ENCODE measurements at places on chromosomes 6 and 20.

DNA sequence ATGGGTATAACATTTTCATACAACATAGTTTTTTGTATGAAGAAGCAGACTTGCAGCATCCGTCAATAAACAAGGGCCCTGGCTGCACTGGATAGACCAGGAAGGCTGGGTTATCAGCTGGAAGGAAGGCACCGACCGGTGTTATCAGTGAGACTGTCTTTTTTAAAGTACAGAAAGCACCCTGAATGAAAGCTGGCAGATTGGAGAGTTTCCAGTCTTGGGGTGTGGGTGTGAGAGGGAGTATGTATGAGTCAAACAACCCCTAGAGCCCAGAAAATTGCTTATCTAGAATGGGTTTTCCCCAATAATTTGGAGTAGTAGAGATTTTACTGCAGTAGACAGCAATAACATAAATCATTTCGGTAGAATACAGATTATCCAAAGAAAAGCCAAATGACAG lies 42.4 kb downstream of the TXLNB start:
- DNase-seq: no peak

GRCh38 chr20:57660181-57660921 lies 40.1 kb upstream of the ZBP1 start:
- no peak for DNase-seq

DNA sequence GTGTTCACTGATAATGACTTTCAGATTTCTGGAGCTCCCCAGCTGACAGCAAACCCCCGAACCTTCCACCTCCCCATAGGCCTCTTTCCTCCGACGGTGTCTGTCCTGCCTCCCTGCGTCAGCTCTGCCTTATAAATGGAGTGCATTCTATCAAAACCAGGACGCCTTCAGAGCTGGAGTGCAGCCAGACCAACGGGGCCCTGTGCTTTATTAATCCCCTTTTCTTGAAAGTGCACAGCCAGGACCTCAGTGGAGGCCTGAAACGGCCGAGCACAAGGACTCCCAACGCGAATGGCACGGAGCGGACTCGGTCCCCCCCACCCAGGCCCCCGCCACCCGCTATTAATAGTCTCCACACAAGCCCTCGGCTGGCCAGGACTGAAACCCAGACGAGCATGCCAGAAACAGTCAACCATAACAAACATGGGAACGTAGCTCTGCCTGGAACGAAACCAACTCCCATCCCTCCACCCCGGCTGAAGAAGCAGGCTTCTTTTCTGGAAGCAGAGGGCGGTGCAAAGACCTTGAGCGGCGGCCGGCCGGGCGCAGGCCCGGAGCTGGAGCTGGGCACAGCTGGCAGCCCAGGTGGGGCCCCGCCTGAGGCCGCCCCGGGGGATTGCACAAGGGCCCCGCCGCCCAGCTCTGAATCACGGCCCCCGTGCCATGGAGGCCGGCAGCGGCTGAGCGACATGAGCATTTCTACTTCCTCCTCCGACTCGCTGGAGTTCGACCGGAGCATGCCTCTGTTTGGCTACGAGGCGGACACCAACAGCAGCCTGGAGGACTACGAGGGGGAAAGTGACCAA lies 42.3 kb upstream of the NAA20 start:
- no peak for DNase-seq

GRCh38 chr6:122665929-122666328 lies 55.7 kb downstream of the PKIB start:
- DNase-seq: no peak

GRCh38 chr6:27812078-27812804 lies 100.0 kb downstream of the OR2B2 start:
- DNase-seq: no peak

DNA sequence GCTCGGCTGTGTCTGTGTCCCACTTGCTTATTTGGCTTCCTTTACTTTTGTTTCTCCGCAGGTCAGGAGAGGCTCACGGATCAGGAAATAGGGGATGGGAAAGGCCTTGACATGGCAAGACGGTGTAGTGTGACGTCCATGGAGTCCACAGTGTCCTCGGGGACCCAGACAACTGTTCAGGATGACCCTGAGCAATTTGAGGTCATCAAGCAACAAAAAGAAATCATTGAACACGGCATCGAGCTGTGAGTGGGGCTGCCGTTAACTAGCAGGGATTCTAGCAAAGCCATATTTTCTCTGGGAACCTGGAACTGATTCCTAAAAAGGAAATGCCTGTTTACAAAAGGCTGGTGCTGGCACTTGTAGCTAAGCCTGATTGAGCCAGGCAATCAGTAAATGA lies 54.4 kb downstream of the ARFGEF2 start:
- no peak for DNase-seq

DNA sequence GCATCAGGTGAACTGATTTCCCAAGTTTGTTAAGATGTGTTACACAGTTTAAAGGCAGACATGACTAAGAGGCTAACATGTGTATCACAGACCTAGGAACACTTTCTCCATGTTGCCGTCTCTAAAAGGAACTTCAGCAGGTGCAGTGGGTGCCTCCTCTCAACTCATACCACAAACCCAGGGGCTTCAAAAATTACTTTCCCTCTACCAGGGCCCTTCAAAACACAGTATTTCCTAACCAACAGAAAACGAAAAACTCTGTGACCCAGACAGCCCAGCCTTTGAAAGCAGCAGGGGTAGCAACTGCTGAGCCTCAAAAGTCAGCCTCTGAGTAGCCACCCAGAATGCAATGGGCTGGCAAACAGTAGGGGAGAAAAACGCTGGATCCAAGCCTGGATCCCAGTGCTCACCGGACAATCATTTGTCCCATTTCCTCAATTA lies 28.5 kb downstream of the B4GALT5 start:
- DNase-seq: no peak

- no peak for DNase-seq
Observed at GRCh38 chr20:5489601-5490000, 172.8 kb upstream of the PROKR2 start.

- DNase-seq: no peak
Observed at GRCh38 chr6:151862461-151862860, 55.0 kb downstream of the ESR1 start.

DNA sequence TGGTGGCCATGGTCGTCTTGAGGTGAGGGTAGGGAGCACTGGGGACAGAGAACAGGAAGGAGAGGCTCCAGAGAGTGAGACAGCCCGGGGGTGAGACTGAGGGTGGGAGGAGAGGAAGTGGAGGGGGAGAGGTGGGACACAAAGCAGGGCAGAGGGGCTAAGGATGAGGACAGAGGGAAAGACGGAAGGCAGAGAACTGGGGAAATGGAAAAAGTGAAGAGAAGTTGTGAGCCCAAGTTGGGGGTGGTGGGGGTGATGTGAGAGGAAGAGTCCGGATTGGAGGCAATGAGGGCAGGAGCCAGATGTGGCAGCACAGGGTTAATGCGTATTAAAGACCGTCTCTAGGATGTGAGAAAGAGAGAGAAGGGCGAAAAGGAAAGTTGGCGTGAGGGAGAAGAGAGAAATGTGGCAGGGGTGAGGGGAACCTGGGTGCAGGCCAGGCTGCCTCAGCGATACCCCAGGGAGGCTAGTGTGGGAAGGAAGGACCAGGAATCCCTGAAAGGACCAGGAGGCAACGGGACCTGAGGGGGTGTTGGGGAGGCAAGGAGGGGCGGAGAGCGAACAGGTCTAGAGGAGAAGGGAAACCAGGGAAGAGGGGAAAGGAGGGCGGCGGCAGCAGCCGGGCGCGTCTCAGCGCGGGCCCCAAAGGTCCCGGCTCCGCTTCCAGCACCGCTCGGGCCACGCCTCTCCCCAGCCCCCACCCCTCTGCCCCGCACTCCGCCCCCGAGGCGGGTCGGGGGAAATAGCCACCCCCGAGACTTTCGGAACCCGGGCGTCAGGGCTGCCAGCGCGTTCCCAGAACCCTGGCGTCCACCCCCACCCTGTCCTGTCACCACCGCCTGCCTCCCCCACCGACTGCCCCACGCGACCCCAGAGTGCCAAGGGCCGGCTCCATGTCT lies at the start of gene PPP1R18:
PPP1R18 (minus strand) TSS at position 637 of the 899 bp plus-strand sequence; CDS start at position 10, 627 bp downstream.
- DNase-seq: peak; percentile 67

DNA sequence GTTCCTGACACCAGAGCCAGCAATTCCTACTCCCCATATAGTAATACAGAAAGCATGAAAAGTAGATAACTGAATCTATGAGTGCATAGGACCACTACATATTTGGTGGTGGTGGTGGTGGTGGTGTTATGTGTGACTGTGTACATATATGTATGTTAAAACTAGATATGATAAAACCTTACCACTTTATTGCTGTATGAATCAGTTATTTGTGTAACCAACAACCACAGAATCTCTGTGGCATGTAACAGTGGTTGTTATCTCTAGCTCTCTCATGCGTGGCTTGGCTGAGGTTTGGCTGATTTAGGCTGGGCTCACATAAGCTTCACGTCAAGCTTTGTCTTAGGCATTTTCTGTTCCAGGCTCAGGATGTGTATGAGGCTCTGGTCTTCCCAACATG lies 55.7 kb downstream of the PLCB1 start:
- DNase-seq: no peak

GRCh38 chr6:113122060-113122459 lies 735.1 kb upstream of the MARCKS start:
- DNase-seq: no peak

GRCh38 chr6:3403238-3404173 lies 53.3 kb downstream of the SLC22A23 start:
- DNase-seq: no peak

- no peak for DNase-seq
Observed at GRCh38 chr6:46105568-46105967, 24.2 kb upstream of the ENPP4 start.

DNA sequence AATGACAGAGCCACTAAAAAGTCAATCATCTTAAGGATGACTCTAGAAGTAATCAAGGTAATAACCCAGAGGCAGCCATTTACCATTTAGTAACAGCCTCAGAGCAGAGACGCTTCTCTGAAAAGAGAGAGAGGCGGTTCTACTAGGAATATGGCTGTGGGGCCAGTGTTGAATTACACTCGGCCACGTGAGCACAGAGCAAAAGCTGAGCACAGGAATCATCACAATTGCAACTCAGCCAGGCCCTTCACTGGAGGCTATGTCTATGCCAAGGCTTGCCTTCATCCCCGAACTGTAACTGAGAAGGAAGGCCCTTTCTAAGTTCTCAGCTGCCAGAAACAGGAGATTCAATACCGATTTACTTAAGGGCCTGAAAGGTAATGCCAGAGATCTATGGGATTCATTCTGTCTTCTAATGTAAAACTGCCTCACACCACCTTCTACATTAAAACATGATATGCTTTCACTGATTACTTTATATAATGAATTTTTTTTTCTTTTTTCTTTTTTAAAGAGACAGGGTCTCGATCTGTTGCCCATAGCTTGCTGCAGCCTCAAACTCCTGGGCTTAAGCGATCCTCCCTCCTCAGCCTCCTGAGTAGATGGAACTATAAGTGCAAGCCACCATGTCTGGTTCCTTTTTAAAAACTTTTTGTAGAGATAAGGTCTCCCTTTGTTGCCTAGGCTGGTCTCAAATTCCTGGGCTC lies 67.6 kb downstream of the NUDT3 start:
- no peak for DNase-seq

DNA sequence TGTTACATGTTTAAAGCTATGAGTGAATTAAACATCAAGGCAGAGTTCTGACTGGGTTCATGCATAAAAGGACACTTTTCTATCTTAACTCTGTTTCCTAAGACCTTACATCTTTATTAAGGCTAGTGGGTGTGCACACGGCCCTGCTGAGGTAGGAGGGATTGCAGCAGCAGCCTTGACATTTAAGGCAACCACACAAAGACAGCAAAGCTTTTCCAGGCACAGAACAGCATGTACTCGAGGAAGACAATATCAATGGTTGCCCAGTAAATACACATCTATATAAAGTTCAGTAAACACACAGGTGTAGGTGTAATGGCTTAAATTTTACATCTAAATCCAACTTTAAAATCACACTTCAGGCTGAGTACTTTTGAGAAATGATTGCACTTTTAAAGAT lies 79.8 kb upstream of the LOC128125822 start:
- DNase-seq: no peak

DNA sequence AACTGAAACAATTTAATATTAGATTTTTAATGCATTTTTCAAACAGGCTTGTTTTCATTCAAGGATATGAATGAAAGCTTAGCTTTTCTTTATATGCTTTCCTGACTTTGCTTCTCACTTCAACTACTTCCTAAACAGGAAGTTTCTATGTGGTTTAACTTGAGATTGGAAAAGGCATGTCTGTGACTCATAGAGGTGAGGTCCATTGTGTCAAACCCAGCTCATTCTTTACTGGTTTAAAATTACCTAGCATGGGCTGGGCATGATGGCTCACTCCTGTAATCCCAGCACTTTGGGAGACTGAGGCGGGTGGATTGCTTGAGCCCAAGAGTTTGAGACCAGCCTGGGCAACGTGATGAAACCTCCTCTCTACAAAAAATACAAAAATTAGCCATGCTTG lies 34.4 kb downstream of the EFHC1 start:
- no peak for DNase-seq

DNA sequence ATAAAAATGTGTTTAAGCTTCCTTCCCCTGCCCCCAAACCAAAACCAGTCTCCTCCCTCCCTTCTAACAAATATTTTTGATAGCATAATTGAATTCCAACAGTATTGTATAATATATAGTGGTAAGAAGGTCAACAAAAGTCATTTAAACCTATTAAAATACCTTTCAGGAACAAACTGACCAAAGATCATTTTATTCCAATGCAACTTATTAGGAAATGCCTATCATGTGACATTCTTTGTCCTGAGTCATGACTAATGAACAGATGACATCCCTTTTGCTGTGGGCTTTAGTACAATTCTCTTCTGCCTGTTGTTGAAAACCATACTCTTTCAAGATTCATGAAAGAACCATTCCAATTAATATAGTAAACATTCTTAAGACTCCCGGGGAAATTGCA lies 51.5 kb upstream of the TRAF3IP2 start:
- no peak for DNase-seq

DNA sequence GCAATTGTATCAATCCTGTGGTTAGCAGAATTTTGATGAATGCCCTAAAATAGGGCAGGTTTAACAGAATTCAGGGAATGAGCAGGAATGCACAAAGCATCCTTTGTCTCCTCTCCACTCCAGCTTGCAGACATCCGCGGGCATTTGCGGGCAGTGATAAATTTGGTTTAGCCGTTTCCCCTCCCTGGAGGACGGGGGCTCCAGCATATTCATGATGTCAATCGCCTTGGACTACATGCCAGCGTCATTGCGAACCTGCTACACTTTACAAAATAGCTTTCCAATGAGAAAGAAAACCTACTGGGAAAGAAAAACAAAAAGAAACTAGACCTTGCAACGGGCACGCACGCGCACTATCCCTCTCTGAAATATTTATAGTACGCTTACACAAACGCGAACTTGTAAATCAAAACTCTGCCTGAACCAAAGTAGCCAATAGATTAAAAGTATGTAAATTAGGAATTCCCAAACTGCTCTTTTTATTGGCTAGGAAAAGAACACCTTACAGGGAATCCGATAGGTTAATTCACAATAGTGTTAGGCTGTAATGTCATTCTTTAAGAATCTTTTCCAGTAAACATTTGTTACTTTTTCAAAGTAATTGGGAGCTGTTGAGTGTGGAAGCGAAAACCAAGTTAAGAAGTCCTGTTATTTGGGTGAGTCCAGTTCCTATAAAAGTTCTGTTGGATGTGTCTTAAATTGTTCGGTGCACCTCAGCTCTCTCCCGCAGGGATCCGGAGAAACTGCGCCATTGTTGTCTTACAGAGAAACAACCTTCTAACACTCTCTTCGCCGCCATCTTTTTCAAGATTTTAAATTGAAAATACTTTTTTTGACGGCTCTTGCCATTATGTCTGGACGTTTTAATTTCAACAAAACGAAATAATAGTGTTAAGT lies 136.7 kb downstream of the HFE start:
- DNase-seq: peak; percentile 86

GRCh38 chr6:158852312-158853071 lies 33.3 kb upstream of the EZR start:
- DNase-seq: no peak

GRCh38 chr20:5608104-5608441 lies 142.1 kb upstream of the SHLD1 start:
- no peak for DNase-seq

GRCh38 chr6:53066077-53066417 lies 843 bp downstream of the FBXO9 start:
- peak; percentile 21 for DNase-seq
